Stimulated activated CD4-positive, alpha-beta T cell treated with anti-CD3 and anti-CD28 coated beads, Interleukin-1b, Interleukin-23, amount 100 ng/mL, for 48 hours (primary cell): ENCODE measurements at places on chromosomes 12 and 14.
A peak's percentile ranks its signal among the peaks of the same experiment; 100 is the strongest.

- no peak for DNase-seq
Observed at GRCh38 chr14:66709291-66709690, 201.3 kb downstream of the GPHN start.

DNA sequence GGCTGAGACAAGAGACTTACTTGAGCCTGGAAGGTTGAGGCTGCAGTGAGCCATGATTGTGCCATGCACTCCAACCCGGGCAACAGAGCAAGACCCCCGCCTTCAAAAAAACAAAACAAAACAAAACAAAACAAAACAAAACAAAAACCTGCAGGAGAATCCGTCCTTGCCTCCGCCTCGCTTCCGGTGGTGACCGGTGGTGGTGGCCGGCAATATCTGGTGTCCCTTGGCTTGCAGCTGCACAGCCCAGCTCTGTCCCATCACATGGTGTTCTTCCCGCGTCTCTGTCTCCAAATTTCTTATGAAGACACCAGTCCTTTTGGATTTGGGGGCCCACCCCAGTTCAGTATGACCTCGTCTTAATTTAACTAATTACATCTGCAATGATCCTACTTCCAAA lies 10.0 kb downstream of the SMIM41 start:
- no peak for DNase-seq

DNA sequence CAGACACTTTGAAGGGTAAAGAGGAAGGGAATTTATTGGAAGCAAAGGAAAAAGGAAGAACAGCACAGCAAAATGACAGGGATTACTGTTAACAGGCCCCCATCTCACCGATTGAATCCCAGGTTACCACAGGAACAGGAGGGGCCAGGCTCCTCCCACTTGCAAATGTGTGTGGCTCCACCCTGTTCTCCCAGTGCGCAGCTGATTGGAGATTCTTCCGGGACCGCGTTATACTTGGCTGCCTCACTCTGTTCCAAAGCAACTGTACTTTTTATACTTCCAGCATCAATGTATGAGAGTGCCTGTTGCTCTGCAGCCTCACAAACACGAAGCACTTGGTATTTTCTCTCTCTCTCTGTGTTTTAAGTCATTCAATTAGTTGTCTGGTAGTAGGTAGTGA lies 273.6 kb upstream of the MDGA2 start:
- DNase-seq, result no peak

- DNase-seq, result no peak
Observed at GRCh38 chr14:69107407-69108003, 45.4 kb downstream of the DCAF5 start.

- DNase-seq, result no peak
Observed at GRCh38 chr12:29039013-29039412, 110.1 kb upstream of the FAR2 start.

DNA sequence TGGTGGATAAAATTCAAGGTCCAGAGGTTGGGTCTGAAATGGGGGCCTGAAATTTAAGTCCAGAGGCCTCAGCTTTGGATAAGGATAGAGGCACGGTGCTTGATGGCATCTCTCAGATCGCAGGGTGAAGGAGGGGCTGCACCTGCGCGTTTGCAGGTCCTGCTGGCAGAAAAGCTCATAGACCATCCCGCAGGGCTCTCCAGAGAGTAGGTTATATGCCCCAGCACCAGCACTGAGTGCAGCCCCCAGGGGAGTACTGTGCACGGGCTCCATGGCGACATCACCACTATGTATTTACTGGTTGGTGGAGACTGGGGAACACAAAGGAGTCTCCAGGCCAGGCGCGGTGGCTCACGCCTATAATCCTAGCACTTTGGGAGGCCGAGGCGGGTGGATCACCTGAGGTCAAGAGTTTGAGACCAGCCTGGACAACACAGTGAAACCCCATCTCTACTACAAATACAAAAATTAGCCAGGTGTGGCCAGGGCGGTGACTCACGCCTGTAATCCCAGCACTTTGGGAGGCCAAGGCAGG lies 4.3 kb upstream of the CD63 start:
- no peak for DNase-seq

DNA sequence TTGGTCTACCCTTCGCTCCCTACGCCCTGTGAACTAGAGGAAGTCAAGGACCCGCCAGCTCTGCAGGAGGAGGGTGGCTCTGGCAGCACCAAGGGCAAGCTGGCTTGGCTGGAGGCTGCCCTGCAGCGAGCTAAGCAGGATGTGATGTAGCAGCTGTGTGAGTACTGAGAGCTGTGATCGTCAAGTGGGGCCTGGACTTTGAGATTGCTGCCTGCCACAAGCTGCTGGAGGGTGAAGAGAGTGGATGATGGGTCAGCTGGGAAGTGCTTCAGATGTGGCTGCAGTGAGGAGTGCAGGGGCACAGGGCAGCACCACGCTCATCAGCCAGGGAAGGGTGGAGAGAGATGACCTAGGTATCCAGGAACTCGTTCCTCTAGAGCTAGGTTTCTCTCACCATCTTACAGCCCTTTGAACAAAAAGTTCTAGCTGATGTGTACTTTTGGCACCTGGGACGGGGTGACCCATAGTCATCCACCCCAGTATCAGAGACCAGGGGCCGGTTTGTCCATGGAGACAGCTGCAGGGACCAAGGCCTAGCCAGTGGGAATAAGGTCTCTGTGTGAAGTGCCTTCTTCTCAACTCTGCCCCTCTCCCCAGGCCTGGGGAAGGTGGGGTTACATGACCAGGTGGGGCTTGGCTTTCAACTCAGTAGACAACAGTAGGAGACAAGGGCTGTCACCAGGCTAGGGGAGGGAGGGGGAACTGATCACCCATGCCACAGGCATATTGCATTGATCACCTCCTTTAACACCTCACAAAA lies 3.2 kb downstream of the KRT86 start:
- no peak for DNase-seq

- DNase-seq, result no peak
Observed at GRCh38 chr12:110355073-110355472, 48.4 kb downstream of the ANAPC7 start.

DNA sequence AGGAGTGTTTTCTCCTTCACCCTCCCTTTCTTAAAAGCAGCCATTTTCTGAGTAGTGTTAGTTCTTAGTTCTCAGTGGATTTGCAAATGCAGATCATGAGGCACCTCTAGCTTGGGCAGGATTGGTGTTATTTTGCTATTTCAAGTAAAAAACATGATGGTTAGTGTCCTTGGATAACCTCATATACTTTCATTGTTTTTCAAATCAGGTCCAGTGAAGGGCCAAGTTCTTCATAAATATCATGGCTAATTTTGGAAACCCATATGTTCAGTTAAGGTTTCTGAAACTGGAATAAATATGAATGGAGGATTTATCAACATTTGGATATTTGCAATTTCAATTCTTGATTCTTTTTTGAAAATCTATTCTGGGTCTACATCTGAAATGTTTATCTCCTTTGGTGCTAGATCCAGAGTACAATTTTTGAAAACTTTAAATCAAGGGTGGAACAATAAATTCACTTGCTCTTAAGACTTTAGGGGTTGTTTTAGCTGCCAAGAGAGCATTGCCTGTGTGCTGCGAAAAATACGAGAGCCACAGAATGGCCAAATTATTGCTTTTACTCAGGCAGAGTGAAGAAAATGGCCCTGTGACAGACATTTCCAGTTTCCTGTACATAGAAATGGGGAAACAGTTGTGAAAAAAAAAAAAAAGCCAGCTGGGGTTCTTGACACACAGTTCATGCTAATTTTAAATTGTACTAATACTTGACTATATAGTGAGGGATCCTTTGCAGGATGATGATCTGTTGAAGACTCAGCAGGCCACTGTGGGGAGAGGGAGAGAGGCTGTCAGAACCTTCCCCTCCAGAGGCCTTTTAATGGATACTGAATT lies 104.6 kb downstream of the BICD1 start:
- DNase-seq, result no peak

GRCh38 chr14:67487937-67488893 lies at the start of gene TMEM229B:
TSS of gene TMEM229B (minus strand) at chr14:67488721. CDS start at chr14:67473923, 14,798 bp downstream.
- peak; percentile 73 for DNase-seq

GRCh38 chr14:32430326-32430725 lies 101.2 kb downstream of the AKAP6 start:
- no peak for DNase-seq

GRCh38 chr14:31291210-31291609 lies 83.6 kb upstream of the HECTD1 start:
- DNase-seq, result no peak

DNA sequence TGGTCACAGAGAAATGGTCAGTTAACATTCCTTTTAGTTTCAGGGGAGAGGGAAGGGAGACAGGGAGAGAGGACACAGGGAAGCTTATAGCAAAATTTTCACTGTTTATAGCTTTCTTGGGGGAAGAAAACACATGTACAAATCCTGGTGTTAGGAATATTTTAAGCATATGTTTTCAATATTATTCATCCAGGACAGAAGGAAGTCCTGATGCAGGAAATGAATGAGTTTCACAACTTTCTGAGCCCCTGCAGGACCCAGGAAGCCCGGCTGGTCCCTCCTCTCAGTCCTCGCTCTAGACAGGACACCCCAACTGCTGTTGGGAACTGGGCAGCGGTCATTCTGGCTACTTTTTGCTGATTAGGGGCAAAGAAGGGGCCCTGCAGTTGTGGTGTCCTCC lies 71.1 kb upstream of the ZDHHC17 start:
- DNase-seq, result no peak

GRCh38 chr14:57086271-57087162 lies 182.2 kb downstream of the EXOC5 start:
- no peak for DNase-seq

DNA sequence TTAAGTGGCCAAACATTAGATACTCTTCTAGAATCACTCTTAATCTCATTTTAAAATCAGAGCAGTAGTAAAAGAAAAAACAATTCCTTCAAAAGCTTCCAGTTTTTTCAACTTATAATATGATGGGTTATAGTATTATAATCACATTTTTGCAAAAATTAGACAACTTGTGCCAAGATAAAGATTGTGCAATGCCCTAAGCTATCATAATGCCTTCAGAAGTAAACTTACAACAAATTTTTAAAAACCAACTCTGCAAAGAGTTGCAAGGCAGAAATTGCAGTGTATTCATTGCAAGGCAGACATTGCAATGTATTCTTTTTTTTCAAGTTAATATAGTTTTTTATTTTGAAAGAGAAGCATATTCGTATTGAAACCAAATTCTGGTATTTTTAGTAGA lies 47.2 kb upstream of the KITLG start:
- no peak for DNase-seq

- DNase-seq, result no peak
Observed at GRCh38 chr12:79302162-79302814, 388.5 kb downstream of the PAWR start.

- no peak for DNase-seq
Observed at GRCh38 chr12:113299619-113300237, 35.2 kb downstream of the SLC8B1 start.

DNA sequence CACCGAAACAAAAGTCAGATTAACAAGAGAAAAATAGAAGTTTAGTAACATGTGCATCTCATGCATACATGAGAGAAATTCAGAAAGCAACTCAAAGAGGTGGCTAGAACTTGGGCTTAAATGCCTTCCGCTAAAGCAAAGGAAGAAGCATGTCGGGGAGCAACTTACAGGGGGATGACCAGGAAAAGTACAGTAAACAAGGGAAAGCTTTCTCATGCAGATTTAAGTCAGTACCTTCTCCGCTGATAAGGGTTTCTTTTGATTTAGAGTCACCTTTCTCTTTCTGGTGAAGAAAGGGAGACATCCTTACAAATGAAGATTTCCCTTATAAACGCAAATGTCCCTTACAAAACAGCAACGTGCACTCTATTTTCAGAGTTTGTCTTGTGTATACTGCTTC lies 6.0 kb upstream of the RNASE6 start:
- no peak for DNase-seq

DNA sequence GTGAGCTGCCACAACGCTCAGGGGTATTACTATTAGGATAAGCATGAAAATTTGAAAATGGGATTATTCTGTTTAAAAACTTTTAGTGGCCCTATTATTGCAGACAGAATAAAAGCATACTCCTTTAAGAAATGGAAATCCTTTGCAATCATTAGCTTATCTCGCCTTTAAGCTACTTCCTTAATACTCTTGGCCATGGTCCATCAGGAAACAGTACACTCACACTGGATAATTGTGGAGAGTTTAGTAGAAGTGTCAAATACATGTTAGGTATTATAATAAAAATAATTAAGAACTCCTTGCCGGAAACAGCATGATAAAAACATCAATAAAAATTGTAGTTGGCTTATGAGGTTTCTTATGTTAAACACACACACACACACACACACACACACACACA lies 100.4 kb upstream of the PPFIA2 start:
- no peak for DNase-seq

- no peak for DNase-seq
Observed at GRCh38 chr14:21526672-21527317, 649 bp upstream of the SALL2 start.

GRCh38 chr14:71725922-71726579 lies 206.2 kb upstream of the RGS6 start:
- no peak for DNase-seq

DNA sequence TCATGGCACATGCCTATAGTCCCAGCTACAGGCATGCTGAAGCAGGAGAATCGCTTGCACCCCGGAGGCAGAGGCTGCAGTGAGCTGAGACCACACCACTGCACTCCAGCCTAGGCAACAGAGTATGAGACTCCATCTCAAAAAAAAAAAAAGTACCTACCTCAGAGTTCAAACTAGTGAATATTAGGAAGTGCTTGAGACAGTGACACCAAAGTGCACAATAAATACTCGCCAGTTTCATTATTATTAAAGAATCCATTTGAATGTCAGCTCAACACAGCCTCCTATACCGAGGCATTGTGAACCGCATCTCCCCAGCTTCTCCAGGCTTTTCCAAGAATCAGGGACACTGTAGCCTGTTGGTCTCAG lies 5.0 kb downstream of the GAPDH start:
- no peak for DNase-seq

GRCh38 chr14:64745511-64746091 lies 41.4 kb downstream of the PLEKHG3 start:
- DNase-seq, result no peak

DNA sequence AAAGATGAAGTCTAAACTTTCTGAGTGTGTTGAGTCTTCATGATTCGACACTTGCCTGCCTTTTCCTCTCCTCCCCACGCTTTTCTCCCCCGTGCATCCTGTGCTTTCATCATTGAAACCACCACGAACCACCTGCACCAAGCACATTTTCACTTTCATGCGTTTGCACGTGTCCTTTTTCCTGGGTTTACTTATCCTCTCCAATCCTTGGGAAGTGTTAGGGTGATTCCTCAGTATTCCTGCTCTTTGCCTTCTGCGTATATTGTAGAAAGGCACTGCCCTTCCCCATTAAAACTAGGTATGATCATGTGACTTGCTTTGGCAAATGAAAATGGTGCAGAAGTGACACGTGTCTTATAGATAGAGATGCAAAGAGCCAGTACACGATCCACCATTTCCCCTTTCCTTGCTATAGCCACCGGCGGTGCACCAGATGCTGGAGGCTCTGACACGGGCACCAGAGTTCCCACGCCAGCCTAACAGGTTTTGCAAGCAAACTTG lies 106.6 kb downstream of the BRMS1L start:
- DNase-seq, result peak; percentile 35

GRCh38 chr14:99564256-99564925 lies 39.6 kb downstream of the CCDC85C start:
- no peak for DNase-seq
